ENCODE measurements at places on chromosomes 11 and 22. TPM values are rescaled to one million over a fixed set of nuclear protein-coding genes. Genes with fewer than 3 reads are reported as not detected.

DNA sequence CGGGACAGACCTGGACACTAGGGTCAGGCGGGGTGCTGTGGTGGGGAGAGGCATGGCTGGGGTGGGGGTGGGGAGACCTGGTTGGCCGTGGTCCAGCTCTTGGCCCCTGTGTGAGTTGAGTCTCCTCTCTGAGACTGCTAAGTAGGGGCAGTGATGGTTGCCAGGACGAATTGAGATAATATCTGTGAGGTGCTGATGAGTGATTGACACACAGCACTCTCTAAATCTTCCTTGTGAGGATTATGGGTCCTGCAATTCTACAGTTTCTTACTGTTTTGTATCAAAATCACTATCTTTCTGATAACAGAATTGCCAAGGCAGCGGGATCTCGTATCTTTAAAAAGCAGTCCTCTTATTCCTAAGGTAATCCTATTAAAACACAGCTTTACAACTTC is 3.9 kb downstream of the FADD start:
- no peak for DNase-seq
- H3K4me1 ChIP-seq, result peaks cover 58% of the 10 kb centered on the region
- peaks cover 49% of the 10 kb centered on the region for H3K36me3 ChIP-seq
- H3K4me3 ChIP-seq, result no peak overlapping the region
- no peak overlapping the region for H3K27ac ChIP-seq

DNA sequence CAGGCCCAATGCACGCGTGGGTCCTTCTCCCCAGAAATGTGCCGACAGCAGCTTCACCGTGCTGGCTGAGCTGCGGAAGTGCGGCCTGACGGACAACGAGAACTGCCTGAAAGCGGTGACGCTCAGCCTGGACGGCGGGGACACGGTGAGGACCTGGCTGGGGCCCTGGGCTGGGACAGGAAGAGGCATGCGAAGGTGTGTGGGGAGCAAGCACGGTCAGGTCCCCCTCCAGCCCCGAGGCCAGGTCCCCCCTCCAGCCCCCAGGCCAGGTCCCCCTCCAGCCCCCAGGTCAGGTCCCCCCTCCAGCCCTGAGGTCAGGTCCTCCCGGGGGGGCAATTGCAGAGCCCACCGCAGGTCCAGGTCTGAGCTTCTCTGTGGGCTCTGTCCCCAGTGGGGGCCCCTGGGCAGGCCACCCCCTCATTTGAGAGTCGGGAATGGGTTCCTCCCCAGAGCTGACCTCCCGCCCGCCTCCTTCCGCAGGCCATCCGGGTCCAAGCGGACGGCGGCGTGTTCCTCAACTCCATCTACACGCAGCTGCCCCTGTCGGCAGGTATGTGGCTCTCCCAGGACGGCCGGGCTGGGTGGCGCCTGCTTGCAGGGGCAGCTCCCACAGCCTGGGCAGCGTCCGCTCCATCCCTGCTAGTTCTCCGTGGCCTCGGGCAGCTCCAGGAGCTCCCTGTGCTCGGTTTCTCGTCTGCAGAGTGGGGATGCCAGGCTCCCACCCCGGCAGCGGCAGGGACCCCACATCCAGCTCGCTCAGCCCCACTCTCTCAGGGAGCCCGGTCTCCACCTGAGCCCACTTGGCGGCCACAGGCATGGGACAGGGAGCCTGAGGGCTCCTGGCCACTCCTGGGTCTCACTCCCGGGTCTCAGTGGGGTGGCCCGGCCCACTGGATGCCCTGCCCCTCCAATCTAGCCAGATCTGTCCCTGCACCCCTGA is 7.9 kb downstream of the MUC5B start:
- H3K4me3 ChIP-seq, result no peak overlapping the region
- H3K4me1 ChIP-seq, result no peaks in the 10 kb centered on the region
- H3K36me3 ChIP-seq, result no peaks in the 10 kb centered on the region
- H3K27ac ChIP-seq, result no peak overlapping the region
- no peak for DNase-seq
- no peaks in the 10 kb centered on the region for H3K27me3 ChIP-seq

DNA sequence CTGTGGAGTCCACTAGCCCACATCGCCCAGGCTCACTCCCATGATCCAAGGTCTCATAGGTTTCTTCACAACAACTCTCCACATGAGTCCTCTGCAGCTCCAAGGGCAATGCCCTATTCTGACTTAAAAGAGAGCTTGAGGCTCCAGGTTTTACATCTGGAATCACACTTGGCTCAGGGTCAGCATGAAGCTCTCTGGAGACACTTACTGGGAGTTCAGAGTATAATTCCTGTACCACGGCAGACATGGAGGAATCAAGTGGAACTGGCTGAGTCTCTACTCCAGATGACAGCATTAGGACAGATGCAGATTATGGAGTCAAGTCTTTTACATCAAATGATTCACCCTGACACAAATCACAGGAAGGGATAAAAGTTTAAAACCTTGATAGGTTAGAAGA is 11.4 kb downstream of the PRR14L start:
- H3K4me1 ChIP-seq, result peaks cover 50% of the 10 kb centered on the region
- peak overlapping the region; percentile 26 for H3K27ac ChIP-seq
- no peaks in the 10 kb centered on the region for H3K27me3 ChIP-seq

DNA sequence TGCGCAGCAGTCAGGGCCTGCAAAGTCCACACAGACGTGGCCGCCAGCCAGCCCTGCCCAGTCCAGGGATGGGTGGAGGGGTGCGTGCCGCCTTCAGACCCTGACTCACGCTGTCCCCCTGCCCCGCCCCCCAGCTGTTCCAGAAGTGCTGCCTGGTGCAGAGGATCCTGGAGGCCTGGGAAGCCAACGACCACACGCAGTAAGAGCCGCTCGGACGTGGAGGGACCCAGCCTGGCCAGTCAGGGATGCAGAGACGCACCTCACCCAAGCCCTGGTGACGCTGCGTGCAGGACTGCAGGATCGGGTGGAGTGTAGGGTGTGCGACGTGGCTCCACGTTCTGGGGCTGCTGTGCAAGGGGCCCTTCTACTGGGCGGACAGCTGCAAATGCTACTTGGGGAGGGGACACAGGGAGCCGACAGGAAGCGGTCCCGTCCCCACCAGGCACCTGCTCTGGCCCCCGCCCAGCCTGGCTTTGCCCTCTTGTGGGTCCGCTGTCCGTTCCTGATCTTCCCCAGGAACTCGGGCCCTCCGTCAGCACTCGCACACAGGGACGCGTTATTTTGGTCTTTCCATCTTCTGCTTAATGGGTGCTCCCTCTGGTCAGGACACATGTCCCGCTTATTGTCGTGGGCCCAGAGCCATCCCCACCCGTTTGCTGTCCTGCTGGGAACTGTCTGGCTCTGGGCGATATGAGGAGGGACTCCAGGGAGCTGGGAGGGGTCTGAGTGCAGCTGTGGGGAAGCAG is 42.5 kb downstream of the SBF1 start:
- no peaks in the 10 kb centered on the region for H3K27me3 ChIP-seq
- H3K4me3 ChIP-seq, result no peak overlapping the region
- DNase-seq, result no peak
- H3K27ac ChIP-seq, result no peak overlapping the region

DNA sequence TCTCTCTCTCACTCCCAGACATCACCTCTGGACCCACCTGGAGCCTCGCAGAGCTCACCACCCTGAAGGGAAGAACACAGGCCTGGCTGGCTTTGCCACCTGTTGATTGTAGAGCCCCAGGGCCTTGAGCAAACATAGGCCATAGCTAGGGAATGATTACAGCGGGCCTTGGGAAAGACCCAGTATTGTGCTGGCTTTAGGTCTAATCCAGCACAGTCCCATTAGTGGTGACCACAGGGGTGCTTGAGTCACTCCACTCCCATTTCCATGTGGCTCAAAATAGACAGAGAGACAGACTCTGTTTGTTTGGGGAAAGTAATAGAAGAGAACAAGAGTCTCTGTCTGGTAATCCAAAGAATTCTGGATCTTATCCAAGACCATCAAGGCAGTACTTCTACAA is 42.7 kb upstream of the FAM181B start:
- DNase-seq, result no peak
- no peak overlapping the region for H3K27ac ChIP-seq
- H3K27me3 ChIP-seq, result peaks cover 7% of the 10 kb centered on the region
- no peak overlapping the region for H3K4me3 ChIP-seq

- H3K36me3 ChIP-seq, result no peaks in the 10 kb centered on the region
- no peak overlapping the region for H3K27ac ChIP-seq
- peaks cover 2% of the 10 kb centered on the region for H3K4me1 ChIP-seq
These were observed 84.1 kb downstream of the LARGE2 start for GRCh38 chr11:46006418-46007070.

DNA sequence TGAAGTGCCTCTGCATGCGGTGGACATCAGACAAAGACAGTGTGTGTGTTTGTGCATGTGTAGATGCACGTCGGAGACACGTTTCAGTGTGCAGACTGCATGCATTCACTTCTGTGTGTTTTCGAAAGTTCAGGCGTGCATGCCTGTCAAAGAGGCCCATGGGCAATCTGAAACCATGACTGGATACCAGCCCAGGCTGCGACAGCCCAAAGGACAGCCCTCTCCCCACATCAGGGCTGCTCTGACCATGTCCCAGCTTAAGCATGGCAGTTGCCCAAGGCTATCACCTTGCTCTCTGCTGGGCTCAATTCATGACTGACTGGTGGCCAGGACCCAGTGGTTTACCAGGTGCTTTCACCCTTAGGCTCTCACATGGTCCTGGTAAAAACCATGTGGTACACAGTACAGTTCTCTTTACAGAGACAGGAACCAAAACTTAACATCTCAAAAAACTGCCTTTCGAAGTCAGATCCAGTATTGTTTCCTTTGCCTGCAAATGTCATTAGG is 423.7 kb upstream of the CADM1 start:
- H3K4me3 ChIP-seq, result no peak overlapping the region
- DNase-seq, result no peak
- no peak overlapping the region for H3K27ac ChIP-seq
- H3K36me3 ChIP-seq, result no peaks in the 10 kb centered on the region

- no peaks in the 10 kb centered on the region for H3K27me3 ChIP-seq
- no peak for DNase-seq
- no peak overlapping the region for H3K4me3 ChIP-seq
- no peaks in the 10 kb centered on the region for H3K36me3 ChIP-seq
These were observed 123.6 kb upstream of the TENM4 start for GRCh38 chr11:79564288-79564925.

SLCO2B1 gene
- not detected for total RNA-seq

SERHL2 gene
- total RNA-seq, result 1.2 TPM

All from activated CD4-positive, alpha-beta memory T cell treated with anti-CD3 and anti-CD28 coated beads for 36 hours (primary cell).